ENCODE measurements at places on chromosomes 12 and 14. TPM values are rescaled to one million over a fixed set of nuclear protein-coding genes. Genes with fewer than 3 reads are reported as not detected.

Gene GNB3
- 19.1 TPM for polyA plus RNA-seq

Gene POP5
- 51.1 TPM for polyA plus RNA-seq

Gene ANKRD33
- polyA plus RNA-seq, result 0.12 TPM

GRCh38 chr12:111616177-111616623, 17.1 kb upstream of the ATXN2 start:
- DNase-seq, result peak; percentile 18

DNA sequence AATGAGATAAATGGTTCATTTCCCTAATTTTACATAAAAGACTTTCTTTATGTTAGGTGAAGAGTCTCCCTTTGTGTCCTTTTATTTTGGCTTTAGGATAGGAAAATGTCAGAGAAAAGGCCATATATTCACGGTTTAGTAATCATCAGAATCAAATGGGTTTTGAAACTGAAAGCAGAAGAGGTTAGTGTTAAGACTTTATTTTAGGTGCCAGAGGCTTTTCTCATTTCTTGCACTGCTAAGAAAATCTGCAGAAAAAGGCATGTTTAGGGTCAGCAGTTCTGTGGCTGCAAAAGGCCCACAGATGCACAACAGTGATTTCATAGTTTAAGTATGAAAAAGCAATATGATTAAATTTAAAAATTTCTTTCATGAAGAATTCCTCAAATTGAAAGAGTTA, 80.4 kb upstream of the SINHCAF start:
- DNase-seq, result no peak

DNA sequence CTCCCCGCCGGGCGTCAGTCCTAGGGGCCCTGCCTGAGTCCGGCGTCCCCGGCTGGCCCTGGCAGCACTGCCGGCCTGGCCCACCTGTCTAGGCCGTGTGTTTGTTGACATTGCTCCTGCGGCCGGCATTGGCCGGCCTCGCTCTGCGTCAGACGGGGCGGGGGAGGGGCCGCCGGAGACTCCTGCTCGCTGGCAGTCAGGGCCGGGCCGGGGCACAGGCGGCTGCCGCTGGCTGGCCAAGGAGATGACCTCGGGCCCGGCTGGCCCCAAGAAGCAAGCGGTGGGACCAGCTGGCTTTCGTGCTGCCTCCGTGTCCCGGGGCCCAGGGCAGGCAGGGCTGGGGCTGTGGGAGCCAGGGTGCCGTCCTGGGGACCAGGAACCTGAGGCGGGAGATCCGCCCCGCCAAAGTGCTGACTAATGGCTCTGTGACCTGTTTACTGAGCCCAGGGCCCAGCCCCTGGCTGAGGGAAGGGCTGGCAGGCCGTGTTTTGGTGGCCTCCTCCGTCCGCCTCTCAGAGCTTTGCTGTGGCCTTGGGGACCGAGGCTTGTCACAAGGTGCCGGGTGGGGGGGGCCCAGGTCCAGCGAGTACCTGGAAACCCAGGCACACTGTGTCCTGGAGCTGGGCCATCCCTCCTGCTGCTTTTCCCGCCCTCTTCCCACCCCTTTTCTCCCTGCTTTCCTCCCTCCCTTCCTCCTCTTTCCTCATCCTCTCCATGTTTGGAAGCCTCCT, 1.8 kb downstream of the ULK1 start:
- peak; percentile 94 for DNase-seq

- no peak for DNase-seq
Measured at GRCh38 chr14:30580616-30581282, 21.8 kb downstream of the G2E3 start.

DNA sequence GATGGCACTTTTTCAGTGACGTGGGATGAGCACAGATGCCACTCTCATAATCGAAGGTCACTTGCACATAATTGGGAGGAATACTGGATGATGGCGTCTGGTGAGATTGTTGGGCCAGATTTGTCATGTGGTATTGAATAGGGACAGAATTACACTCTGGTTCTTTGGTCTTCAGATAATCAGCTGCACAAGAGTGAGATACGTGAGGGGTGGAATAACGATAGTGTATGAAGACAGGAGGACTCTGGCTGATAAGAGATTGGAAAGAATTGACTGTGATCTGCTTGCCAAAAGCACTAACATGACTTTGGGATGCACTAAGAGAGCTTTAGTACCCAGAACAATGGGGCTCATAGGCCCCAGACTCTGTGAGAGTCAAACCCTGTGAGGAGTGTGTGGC, 7.0 kb upstream of the RABGGTA start:
- DNase-seq, result no peak

DNA sequence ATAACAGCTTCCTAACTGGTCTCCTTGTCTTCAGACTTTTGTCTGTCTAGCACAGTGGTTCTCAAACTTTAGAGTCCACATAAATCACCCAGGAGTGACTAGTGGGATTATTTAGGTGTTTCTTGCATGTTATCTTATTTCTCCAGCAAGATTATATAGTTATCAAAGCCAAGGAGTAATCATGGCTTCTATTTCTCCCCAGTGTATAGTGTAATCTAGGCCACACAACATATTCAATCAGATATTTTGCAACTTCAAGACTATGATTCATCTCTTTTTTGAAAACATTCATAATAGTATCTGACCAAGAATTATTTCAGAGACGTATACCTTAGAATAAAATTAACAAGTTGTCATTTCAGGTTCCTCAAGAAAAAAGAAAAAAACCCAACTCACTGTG, 131.9 kb downstream of the CEP83 start:
- DNase-seq, result no peak

GRCh38 chr12:123363740-123364531, 711 bp downstream of the SBNO1 start:
- no peak for DNase-seq
